ENCODE measurements at places on chromosomes 11 and 22.

DNA sequence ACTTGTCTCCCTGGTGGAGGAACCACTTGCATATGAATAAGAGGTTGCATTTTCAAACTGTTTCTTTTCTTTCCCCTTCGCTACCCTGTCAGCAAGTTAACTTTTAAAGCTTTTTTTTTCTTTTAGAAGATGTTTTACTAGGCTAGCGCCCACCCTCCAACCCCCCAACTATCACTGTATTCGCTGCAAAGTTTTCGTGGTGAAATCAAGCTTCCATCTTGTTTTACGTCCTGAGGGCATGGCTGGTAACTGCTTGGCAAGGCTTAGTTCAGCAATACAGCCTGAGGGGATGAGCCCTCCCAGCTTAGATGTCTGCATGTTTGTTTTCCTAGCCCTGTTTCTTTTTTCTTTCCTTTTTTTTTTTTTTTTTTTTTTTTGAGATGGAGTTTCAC is 1359.3 kb downstream of the LRRC4C start:
- DNase-seq, result no peak

DNA sequence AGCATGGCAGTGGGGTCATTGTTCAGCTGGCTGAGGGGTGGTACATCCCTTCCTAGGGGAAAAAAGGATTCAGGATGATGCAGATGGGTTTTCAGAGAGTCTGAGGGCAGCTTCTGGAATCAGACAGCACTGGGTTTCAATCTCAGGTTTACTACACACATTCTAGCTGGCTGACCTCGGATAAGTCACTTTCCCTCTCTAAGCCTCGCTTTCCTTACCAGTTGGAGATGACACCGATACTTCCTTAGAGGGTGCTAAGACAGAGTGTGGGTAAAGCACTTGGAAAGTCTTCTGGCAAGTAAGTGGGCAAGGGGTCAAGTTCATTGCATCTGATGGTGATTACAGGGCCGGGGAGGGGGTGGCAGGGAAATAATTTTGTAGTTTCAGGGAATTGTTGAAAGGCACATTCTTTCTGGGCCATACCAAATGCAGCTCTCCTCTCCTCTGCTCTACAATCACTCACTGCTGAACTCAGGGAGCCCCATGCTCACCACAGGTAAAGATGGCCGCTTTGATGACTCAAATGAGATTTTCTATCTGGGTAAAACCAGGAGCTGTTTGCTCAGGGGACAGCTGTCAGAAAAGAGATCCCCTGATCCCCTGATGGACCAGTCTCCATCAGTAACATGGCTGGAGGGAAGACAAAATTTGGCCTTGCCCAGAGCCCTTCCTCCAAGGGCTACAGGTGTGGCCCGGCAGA is 6.5 kb upstream of the MIAT start:
- DNase-seq, result no peak

- DNase-seq, result no peak
Observed at GRCh38 chr11:65078151-65078550, 5.7 kb downstream of the CDCA5 start.

DNA sequence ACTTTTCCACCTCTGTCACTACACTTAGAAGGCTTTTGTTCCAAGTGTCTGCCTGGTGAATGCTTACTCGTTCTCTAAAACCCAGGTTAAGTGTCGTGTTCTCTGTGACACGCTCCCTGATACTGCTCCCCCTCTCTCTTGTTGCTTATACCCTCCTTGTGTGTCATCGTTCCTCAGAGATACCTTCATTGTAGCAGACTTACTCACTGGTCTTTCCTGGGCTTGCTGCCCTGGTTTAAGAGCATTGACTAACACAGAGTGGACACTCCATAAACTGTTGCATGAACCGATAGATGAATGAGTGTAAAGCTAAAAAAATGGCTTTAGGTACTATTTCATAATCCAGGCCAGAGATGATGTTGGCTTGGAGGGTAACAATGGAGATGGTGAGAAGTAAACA is 171.3 kb downstream of the GRIK4 start:
- no peak for DNase-seq

GRCh38 chr11:103035791-103036434 is 56.0 kb downstream of the DCUN1D5 start:
- peak; percentile 74 for DNase-seq

DNA sequence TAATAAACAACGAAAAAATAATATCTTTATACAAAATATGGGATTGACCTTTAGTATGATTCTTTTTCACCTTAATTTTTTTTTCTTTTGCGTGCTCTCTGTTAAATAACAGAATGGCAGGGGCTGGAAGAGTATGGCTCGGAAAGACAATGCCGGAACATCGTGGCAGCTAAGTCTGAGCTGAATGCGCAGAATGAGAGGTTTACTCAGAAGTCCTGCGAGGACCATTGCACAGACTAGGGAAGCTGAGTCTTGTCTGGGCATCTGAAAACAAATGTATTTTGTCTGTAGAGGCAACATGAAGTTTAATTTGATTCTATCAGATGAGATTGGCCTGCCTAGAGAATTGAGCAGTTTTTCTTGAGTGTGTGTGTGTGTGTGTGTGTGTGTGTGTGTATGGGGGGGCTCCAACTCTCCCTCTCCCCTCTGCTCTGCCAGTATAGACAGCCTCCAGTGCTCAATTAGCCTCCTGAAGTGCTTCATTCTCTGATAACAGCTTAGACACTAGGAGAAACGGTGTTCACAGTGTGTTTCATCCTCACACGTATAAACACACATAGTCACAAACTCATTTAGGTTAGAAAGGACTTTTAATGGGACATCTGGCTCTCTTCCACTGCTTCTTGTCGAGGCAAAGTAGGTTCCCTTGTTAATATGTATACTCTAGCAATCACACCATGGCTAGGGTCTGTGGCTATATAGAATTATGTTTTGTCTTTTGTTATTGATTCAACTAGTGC is 244.3 kb upstream of the SORL1-AS1 start:
- no peak for DNase-seq

DNA sequence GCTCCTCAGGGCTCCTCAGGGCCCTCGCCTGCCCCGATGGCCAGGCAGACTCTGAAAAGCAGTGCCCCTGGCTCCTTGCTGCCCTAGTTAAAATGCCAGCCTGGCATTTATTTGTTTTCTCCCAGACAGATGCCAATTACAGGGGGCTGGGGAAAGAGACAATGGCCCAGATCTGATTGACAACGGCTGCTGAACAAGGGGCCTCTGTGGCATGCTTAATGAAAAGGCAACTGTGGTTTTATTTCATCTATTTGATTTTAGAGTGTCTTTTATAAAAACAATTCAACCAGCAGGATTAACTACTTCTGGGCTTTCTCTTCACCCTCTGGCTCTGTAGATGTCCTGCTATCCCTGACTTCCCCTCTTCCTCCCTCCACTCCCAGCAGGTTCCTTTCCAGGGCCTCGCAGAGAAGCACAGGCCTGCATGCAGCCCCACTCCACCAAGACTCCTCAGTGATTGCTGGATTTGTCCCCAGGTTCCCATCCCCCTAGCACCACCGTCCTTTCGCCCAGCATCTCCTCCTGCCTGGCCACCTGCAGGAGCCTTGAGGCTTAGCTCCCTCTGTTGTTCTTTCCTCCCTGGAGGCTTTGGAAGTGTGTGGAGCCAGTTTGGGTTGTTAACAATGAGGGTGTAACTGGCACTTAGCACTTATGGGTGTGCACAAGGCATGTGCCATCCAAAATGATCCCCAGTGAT is 171.1 kb downstream of the TENM4 start:
- DNase-seq, result no peak

GRCh38 chr11:64007160-64007628 is 21.0 kb downstream of the OTUB1 start:
- no peak for DNase-seq

DNA sequence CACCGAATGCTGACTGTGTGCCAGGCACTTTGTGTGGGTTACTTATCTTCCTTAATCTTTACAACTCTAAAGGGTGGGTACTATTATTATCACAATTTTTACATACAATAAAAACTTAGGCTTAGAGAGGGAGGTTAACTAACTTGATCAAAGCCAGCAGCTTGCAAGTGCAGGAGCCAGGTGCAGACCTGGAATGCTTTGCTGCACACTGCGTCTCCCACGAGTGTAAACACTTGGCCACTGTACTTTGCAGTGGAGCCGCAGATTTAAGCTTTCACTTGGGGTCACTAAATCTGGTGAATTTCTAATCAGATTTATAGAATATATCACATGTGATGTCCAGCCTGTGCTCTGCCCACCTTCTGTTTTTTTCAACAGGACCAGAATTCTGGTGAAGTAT is 36.7 kb downstream of the AMOTL1 start:
- DNase-seq, result no peak

- DNase-seq, result no peak
Observed at GRCh38 chr11:69477086-69477485, 4.4 kb upstream of the LINC01488 start.

- no peak for DNase-seq
Observed at GRCh38 chr11:105489446-105489845, 120.4 kb upstream of the GRIA4 start.

DNA sequence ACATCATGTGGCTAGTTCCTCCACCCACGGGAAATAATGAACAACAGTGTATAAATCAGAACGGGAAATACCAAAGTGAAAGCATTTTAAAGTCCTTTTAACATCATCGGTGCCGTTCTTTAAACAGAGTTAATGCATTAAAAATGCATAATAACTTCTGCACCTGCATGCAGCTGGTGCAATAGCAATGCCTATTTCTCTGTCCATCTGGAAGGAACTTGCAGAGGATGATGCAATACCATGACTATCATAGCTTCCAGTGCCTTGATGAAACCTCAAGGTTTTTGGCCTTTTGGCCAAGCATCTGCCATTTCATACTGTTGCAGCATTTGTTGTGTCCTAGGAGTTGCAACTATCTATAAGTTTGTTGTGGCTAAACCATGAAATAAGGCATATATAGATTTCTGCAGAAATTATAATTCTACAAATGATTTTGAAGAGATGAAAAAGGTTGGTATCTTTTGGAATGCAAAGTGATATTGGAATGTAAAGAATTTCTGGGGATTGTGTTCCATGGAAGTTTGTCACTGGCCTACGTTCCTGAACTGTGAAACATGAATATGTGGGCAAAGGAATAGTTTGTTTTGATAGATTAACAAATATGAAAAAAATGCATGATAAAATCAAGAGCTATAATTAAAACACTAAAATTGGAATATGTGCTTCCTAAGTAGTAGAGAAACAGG is 9.8 kb upstream of the EIF3F start:
- no peak for DNase-seq

- DNase-seq, result no peak
Observed at GRCh38 chr11:113894421-113894996, 10.1 kb upstream of the HTR3B start.

- DNase-seq, result no peak
Observed at GRCh38 chr11:13923716-13924650, 38.5 kb upstream of the SPON1 start.

GRCh38 chr11:96567667-96568066 is 177.9 kb downstream of the JRKL start:
- no peak for DNase-seq

DNA sequence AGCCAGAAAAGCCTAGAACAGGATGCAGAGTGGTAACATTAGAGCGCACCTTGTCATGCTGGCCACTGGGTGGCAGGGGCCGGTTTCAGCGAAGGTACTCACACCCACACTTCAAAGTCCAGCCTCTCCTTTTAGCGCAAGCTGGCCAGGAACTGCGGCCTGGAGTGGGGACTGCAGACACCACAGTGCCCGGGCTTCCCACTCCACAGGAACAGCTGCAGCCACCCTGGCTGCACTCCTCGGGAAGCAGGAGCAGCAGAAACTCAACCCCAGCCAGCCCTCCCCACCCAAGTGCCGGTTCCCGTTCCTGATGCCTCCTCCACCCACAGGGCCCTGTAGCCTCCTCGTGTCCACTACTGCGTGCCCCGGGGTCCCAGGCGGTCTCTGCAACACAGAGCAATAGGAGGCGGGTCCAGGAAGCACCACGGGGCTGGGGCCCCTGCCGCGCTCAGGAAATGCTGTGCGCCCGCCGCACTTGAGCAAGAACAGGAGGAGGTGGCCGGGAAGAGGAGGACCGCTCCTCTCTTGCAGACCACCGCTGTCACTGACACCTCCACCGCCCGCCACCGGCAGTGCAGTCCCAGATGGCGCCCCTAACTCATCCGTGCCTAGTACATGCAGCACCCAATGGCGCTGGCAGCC is 2.2 kb downstream of the RFPL2 start:
- DNase-seq, result peak; percentile 68

- peak; percentile 33 for DNase-seq
Observed at GRCh38 chr11:134412203-134413042, at the start of gene B3GAT1. Gene B3GAT1, minus strand, starts transcription at chr11:134412242. Its CDS starts 24,583 bp downstream, at chr11:134387659.

DNA sequence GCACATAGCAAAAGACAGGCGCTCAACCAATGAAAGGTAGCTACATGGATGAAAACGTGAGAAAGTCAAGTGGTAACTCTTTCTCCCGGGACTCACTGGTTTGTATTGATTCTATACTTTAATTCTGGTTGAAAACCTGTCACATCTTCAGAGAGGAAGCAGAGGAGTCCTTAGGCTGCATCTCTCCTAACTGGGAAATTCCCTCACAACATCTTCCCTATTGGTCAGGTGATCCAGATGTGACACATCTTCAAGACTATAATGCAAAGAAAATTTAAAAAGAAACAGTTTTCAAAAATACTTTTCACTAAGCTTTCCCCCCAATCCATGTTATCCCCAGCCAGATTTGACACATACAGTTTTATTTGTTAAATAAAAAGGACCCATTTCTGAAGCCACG is 62.7 kb upstream of the RCN1 start:
- DNase-seq, result no peak

DNA sequence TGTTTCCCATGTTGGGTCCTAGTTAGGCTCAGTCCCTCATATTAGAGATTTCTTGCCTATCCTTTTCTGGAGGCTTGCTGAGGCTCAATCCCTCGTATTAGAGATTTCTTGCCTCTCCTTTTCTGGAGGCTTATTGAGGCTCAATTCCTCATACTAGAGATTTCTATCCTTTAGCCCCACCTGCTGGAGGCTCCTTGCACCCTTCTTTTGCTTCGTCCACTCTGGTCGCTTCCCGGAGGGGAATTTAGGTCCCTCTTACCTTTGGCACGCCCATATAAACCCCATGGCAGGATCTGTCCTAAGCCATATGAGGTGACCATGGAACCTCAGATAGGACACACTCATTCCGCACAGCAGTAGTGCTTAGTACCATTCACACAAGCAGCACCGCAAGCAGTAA is 15.9 kb downstream of the CYP2D6 start:
- DNase-seq, result no peak

- DNase-seq, result no peak
Observed at GRCh38 chr22:36355362-36355761, 32.4 kb downstream of the MYH9 start.

DNA sequence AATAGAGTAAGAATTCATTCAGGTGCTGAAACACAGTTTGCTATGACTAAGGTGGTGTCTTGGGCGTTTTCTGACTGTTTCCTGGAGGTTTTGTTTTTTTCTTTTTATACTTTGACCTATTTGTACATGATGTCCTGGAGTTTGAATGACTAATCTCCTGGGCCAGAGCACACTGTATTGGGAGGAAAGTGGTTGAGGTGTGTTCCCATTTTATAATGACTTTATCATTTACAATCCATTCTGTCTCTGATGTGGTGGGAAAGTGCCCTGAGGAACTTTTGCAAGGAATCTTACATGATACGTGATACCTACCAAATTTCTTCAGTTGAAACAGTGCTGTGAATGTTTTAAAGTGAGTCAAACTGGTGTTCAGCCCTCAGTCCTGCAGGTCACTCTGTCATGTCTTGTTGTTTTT is 80.8 kb downstream of the TNRC6B start:
- no peak for DNase-seq

- DNase-seq, result peak; percentile 7
Observed at GRCh38 chr11:18145025-18145424, 12.7 kb downstream of the MRGPRX3 start.

- DNase-seq, result no peak
Observed at GRCh38 chr11:13421561-13421960, 41.5 kb downstream of the BTBD10 start.
